ENCODE measurements at places on chromosomes 6 and 20.

- no peak for DNase-seq
Measured at GRCh38 chr6:129453073-129453472, 256.9 kb downstream of the ARHGAP18 start.

DNA sequence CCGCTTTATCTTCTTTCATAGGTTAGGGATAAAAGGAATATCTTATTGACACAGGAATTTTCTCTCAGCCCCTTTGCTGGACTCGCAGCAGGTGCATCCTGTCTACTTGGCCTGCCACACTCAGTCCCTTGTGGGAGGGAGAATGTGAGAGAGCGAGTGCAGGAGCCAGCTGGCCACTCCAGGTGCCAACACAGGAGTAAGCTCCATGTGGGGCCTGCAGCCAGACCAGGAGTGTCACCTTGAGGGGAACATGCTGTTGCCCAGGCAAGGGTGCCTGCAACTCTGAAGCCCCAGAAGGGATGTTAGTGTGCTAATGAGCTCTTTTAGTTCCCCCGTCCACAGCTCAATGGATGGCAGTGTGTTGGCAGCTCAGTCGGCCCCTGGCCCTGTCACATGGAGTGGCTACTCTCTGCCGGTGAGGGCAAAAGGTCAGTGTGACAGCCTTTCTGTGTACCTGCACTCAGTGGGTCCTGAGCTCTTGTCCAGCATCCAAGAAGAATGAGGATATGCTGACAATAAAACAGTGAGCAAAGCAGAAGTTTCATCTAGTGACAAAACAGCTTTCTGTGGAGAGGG lies 57.1 kb downstream of the CRYBG1 start:
- no peak for DNase-seq

GRCh38 chr20:19122395-19122794 lies 90.0 kb upstream of the SLC24A3 start:
- DNase-seq, result no peak

DNA sequence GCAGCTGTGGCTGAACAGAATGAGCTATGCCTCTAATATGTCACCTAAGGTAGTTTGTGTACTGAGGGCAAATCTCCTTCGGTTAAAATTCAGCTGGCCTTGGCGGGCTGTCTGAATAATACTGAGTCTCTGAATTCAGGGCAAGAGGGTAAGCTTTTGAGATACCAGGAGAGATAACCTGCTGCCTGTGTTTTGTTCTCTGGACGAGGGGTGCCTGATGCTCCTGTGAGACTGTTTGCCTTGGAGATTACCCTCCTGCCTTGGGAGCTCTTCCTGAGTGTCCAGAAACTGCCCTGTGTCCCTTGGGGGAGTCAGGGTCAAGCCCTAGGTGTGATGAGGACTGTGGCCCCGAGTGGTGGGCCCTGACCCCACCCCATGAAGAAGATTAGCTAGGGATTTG lies 282.9 kb downstream of the KIF16B start:
- DNase-seq, result no peak

DNA sequence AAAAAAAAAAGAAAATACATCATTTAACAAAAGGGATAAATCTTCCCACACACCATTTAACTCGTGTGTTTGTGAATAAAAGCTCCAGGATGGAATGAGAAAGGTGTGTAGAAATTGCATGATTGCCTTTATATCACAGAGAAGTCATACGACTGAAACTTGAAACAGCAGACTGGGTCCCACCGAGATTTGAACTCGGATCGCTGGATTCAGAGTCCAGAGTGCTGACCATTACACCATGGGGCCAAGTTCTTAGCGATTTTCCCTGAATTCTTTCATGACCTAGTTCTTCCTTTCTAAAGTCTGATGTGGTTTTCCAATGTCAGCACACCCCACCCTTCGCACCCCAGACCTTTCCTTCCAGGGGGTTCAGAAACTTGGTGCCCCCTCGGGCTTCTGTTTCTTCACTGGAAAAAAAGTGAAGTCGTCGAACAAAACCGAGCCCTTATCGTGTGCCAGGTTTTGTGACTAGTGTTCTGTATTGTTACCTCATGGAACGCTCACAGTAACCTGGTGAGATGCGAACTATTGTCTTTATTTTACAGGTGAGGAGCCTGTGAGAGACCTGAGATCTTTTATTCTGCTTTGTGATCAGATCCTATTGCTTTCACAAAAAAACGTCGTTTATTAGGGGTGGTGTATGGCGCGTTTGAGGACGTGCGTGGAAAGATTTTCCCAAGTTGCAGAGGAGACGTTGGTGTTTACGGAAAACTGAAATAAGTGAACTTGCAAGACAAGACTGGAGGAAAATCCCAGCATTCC lies 120.8 kb downstream of the OR2B2 start:
- DNase-seq, result no peak
